ENCODE measurements at places on chromosomes 7 and 10. TPM values are rescaled to one million over a fixed set of nuclear protein-coding genes. Genes with fewer than 3 reads are reported as not detected.

GRCh38 chr7:19442016-19442785 is 266.6 kb downstream of the POLR1F start:
- DNase-seq = peak; percentile 34

DNA sequence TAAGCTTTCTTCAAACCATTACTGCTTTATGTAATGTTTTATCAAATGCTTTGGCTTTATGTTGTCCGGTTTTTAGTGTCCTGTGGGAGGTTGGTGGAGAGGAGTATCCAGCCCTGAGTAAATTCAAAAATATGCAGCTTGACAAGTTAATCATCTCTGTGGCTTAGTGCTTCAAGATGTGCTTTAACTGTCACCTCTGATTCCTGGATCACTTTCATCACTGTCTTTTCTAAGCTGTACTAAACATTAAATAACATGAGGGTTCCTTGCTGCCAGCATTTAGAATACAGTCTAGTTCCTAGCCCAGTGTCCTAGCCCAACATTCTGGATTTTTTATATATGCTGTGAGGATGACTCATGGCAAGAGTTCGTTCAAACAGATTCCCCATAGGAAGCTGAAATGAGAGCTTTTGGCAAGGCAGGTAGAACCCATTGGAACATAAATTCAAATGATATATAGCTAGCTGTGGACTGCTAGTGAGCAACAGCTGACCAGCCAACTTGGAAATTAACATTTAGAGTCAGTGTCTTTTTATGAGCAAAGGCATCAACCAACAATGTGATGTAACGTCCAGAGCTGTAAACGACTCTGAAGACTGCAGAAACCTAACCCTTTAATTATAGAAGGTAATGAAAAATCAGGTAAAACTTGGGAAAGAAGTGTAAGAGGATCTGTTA is 80.6 kb upstream of the OIT3 start:
- no peak for DNase-seq

Gene CYP26C1
- 0.35 TPM for total RNA-seq

Gene MACC1
- total RNA-seq = 72.6 TPM

GRCh38 chr7:49986191-49986590 is 106.9 kb downstream of the ZPBP start:
- no peak for DNase-seq

Gene MKX
- 1.3 TPM for total RNA-seq

- DNase-seq = no peak
These were observed 4.3 kb downstream of the NEBL start for GRCh38 chr10:20892796-20893195.

Gene COL17A1
- total RNA-seq = 10.8 TPM

GRCh38 chr7:3094701-3095445 is 51.2 kb upstream of the CARD11 start:
- DNase-seq = no peak

Gene PAPOLB
- total RNA-seq = 0.06 TPM

DNA sequence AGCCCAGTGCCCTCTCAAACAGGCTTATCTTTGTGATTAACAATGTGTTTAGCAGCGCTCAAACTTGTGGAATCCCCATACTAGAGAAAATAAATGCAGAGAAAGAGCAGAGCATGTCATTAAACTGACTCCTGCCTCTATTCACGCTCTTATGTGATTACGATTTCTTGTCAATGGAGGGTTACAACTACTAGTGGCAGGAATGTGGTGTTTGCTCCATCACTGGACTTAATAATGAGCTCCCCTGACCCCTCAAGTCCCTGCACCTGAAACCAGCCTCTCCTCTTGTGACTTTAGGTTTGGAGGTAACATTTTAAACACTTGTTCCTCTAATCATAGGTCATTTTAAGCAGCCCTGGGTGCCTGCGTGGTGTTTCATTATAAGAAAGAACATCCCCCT is 121.9 kb downstream of the PLPP4 start:
- DNase-seq = no peak

Gene BAG3
- total RNA-seq = 42.0 TPM

Gene ASZ1
- total RNA-seq = not detected

Gene ACADSB
- total RNA-seq = 26.6 TPM

DNA sequence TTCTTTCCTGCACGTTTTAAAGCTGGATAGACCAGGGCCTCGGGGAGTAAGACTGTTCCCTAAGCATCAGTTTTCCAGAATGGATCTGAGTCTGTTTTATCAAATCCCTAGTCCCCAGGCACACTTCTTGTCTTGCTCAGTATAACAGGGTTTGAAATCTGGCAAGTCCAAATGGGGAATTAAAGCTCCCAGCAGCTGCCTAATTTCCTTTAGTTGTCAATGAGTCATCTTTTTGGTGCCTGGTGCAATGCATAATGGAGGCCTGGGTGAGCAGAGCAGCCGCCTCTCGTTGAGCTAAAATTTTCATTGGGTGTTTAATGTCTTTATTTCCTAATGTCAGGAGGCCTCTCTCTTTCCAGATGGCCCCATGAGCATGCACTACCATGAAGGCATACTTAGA is 87.9 kb downstream of the STRA8 start:
- DNase-seq = no peak

GRCh38 chr7:139960157-139960556 is 102.6 kb downstream of the PARP12 start:
- no peak for DNase-seq

- DNase-seq = no peak
These were observed 28.0 kb upstream of the GNAI1 start for GRCh38 chr7:80106498-80107113.

Gene CFAP70
- 6.0 TPM for total RNA-seq

GRCh38 chr7:151755131-151755801 is 121.6 kb downstream of the PRKAG2 start:
- DNase-seq = no peak

DNA sequence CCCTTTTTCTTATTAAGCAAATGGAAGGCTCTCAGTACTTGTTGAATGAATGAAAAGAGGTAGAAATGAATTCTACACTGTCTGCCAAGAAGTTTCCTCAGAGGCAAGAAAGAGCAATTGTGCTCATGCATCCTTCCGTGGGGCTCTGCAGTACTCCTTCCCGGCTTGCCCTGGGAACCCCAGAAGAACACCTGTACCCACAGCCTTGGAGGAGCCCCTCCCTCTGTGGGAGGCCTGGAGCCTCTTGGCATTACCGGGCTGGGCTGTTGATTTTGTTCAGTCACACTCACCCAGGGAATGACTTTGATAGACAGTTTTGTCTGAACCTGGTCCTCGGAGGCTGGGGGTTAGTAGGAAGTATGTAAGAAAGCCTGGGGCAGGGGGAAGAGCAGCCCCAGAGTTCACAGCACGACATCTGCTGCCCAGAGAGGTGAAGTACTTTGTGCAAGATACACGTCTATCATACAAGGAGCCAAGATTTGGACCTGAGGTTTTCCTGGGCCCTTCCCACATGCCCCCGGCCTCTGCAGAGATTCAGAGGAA is 134.8 kb upstream of the GDF10 start:
- no peak for DNase-seq

DNA sequence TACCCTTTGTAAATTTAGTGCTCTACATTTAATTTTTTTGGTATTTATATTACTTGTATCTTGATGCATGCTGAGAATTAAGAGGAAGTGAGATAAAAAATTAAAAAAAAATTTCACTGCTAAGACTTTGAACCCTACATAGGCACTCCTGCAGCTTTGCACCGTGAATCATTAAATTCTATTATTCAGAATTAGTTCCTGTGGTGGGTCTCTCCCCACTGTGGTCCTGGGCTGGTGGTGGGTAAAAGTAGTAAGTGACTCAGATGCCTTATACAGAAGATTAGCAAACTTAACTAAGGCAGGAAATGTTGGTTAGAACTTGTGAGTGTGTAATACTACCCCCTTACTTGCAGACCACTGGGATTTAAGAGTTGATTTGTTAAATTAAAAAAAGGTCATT is 72.6 kb downstream of the AP3M1 start:
- DNase-seq = no peak

DNA sequence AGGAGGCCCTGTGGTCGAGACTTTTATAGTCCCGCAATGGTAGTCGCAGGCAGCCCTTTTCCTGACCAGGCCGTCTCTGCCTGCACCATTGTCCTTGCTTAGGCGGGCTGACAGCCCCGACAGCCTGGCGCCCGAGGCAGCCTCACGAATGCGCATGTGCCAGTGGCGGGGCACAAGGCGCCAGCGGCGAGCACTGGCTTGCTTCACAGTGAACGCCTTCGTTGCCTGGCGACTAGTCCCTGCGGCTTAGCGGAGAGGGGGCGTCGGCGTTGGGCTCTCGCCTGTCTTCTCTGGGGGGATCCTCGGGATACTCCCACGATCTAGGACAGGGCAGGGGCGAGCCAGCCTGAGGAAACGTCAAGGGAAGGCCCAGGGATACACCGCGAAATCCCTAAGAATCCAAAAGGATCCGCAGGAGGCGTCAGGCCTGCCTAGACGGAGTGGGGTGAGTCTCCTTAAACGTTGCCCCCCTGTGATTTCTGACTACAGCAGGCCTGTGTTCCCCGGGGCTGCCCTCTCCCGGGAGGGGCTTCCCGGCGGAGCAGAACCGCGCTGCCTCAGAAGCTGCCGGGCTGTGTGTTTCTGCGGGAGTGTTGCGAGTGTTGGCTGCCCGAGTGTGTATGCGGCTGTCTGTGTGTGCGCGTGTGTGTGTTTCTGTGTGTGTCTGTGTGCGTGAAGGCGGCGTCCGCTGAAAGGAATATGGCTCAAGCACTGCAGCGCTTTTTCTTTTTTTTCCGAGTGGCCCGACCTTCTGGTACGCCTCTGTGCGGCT is 20.5 kb upstream of the ZNF273 start:
- DNase-seq = peak; percentile 68

Gene PIP
- 0.47 TPM for total RNA-seq

Gene PALS2
- total RNA-seq = 35.6 TPM

GRCh38 chr10:70544431-70545340 is 57.9 kb downstream of the PRF1 start:
- DNase-seq = no peak

Gene MSS51
- 2.4 TPM for total RNA-seq

DNA sequence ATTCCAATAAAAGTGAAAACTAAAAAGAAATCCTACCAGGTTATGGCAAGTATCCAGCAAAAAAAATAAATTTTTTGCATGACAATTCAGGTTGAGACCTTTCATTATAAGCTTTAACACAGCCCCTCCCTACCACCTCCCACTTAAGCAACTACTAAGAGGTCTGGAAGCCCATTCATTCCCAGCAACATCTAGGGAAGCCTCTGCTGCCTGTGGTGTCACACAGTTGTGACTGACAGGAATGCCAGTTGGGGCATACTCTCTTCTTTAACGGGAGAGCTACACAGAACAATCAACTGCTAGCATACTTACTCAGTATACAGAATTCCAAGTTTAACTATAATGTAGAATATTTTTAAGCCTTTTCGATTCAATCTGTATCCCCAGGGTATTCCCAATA is 27.8 kb downstream of the ABI1 start:
- DNase-seq = no peak

DNA sequence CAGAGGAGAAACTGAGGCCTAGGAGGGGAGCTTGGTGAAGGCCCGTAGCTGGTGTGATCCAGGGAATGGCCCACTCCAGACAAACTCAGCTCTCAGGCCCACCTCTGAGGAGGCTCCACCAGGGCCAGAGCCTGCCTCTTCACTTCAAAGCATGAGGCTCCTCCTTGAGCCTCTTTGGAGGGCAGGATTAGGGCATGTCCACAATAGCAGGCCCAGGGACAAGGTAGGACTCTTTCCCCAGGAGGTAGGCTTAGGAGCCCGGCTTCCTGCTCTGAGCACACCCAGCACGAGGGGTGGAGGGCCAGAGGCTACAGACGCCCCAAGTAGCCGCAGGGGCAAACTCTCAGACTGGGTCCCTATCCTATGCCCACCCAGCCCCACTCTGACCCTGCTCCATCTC is 164.6 kb upstream of the ZMIZ1 start:
- no peak for DNase-seq

Gene HEPACAM2
- total RNA-seq = 2.5 TPM

Gene STEAP1B
- total RNA-seq = 0.79 TPM

DNA sequence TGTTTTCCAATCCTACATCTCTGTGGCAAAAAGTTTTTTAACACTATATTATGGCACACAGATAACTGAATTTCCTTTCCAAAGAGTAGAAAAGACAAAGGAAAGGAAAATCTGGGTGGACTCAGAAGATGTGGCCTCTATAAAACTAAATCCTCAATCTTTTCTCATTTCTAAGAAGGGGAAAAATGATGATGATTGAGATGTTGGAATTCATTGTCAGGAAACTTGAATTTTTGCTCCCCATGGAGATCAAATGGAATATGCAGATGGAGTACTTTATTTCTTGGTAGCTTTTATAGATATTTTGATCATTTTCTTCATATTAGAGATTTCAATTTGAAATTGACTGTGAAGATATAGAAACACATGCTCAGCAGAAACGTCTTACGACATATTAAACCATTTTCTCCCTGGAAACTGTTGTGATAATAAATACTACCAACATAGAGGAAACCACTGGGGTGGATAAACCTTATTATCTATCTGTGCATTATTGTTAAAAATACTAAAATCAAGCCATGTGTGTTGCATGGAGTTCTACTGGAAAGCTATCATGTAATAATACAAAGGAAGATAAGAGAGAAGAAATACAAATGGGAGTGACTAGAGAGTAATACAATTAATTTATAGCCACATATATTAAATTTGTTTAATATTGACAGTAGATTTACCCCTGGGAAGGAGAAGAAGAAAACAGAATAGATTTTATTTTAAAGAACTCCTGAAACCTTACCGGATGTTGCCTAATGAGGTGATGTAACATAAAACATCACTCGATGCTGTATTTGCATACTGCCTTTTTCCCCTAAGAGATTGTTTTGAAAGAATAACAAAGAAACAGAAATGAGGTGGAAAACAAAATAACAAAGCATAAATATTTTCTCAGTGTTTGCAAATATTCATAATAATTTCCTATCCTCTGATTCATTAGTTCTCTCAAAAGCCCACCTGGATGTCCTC is 931.2 kb upstream of the C7orf33 start:
- DNase-seq = no peak

Gene ING3
- total RNA-seq = 20.8 TPM
